Placental epithelial cell (primary cell): ENCODE measurements at places on chromosomes 3 and 15. TPM values are rescaled to one million over a fixed set of nuclear protein-coding genes. Genes with fewer than 3 reads are reported as not detected.

FAM81A gene
- total RNA-seq: not detected in 2 replicates

COLQ gene
- 0.43 and 2.0 TPM in 2 replicates for total RNA-seq

FRMD5 gene
- 2.3 and 2.7 TPM in 2 replicates for total RNA-seq

ZKSCAN7 gene
- 13.4 and 14.9 TPM in 2 replicates for total RNA-seq
